ENCODE measurements at places on chromosomes 11 and 22.
A peak's percentile ranks its signal among the peaks of the same experiment; 100 is the strongest.

DNA sequence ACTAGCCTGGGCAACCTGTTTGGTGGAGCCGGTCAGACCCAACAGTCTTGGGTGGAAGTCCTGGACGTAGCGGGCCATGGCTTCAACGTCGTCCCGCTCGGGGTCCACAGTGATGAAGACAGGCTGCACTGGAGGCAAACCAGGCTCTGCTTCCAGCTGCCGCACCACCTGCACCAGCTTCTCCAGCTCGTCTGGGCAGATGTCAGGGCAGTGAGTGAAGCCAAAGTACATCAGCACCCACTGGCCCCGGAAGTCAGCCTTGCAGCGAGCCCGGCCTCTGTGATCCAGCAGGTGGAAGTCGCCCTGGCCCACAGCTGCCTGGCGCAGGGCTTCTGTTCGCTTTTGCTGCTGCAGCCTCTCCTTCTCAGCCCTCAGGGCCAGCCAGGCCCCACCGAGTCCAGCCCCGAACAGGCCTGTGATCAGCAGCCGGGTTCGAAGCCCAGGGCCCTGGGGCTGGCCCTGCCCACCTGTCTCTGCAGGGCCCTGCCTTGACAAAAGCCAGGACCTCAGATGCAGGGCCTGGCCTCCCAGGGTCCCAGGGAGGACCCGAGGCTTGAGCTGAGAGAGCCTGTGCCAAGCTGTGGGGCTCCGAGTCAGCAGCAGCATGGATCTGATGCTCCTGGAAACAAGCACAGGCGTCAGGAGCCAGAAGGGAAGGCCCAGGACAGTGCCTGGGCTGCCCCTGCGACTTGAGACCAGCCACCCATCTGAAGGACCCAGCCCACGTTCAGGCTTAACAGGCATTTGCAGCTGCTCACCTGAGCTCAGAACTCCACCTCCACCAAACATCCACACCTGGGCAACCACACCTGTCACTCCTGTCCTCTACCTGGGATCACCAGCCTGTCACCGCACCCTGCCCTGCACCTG is 1.4 kb downstream of the SCO2 start:
- peak; percentile 14 for DNase-seq

GRCh38 chr11:10287766-10288715 is 6.0 kb downstream of the SBF2 start:
- DNase-seq: peak; percentile 36

GRCh38 chr22:21448627-21449416 is 18.4 kb upstream of the TMEM191C start:
- no peak for DNase-seq

DNA sequence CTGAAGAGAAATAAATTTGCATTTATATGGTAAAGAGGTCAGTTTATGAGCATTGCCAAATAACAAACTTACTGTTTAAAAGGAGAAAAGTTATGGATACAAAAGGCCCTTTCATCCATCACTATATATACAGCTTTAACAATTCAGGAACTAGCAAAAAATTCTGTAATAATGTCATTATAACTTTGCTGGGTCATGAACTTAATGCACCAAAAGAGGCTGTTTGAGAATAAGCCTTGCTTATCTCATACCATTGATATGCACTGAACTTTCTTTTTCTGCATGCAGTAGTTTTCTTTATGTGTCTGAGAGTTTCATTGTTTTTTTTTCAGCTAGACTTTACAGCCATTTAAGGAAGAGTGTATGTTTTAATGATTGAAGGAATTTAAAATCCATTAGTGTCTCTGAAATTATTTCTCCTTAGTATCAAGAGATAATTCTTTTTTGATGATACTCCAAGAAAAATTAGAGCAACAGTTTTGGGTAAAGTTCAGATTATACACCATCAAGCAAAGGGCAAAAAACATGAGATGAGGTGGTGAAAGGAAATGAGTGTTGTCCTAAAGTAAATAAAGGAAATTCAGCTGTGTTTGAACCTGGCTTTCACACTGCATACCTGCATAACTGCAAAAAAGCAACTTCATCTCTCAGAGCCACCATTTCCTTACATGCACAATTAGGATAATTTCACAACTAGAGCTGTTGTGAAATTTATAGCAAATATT is 188.2 kb upstream of the ANO3 start:
- DNase-seq: no peak

DNA sequence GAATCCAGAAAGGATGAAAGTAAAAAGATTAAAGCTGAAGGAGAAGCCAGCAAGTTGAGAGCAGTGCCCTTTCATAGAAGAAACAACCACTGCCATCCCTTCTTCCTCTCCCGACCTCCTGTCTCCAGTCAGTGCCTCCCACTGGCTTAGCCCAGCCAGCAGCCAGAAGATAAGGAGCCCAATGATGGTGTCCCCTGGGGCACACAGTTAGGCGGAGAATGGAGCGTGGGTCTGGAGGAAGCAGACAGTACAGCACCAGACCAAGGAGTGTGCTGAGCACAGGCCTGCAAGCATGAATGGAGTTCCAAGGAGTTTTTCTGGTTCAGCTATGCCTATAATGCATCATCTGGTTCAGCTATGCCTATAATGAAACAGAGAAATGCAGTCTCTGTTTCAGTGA is 54.3 kb upstream of the TNRC6B start:
- DNase-seq: no peak

GRCh38 chr11:12871241-12871640 is 137.9 kb upstream of the RASSF10 start:
- no peak for DNase-seq

DNA sequence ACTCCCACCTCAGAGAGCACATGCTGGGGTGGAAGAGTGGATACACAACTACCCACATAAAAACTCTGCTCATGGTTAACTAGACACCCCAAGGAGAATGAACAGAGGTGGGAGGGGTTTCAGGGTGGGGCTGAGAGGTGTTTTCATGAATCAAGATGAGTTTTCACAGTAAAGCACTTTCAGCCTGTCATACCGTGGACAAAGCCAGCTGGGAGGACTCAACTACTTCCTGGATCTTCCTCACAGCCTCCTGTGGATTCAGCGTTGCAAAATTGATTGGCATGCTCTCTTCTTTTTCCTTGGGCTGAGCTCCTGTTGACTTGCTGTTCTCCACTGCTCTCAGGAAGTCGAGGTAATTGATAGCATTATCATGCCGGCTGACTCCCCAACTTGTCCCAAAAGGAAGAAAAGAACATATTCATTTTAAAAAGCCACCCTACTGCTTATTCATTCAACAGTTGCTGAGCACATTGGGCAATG is 168.5 kb downstream of the MPPED1 start:
- DNase-seq: no peak

DNA sequence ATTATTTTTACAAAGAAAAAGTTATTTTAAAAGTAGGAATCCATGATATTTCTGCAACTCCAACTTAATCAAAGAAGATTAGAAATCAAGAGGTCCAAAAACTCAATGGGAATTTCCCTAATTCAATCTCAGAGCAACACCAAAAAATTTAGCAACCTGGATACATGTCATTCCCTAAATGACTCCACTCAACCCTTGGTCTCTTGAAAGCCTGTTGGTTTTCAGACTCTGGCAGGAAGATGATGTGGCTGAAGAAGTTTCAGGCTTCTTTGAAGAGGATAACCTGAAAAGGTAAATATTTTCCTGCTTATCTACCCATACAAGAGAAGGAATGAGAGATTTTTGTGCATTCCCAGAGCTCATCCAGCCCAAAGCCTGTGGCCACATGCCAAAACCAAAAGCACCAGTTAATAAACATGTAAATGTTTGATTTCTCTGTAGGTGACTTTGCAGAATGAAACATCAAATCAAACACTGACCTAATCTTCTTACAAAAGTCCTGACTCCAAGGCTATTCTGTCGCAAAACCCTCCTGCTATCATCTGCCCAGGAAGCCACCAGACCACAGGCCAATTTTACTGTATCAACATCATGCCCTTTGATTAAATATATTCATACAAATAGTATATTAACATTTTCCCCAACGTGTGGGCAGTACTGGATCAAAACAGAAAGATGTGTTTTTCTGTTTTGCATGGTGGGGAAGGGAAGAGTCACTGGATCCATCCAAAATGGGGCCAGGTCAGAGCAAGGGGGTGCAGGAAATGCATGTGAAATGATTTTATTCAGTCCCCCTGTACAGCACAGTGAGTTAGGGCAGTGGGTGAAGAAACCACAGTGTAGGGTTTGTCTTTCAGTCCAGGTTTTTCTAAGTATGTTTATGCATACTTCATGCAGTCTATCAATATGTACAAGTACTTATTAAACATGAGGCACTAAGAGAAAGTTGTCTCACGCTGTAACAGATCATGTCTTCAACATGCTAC is 38.8 kb downstream of the SMCO4 start:
- no peak for DNase-seq

- no peak for DNase-seq
Observed at GRCh38 chr11:3840004-3840869, 522 bp downstream of the RHOG start.

DNA sequence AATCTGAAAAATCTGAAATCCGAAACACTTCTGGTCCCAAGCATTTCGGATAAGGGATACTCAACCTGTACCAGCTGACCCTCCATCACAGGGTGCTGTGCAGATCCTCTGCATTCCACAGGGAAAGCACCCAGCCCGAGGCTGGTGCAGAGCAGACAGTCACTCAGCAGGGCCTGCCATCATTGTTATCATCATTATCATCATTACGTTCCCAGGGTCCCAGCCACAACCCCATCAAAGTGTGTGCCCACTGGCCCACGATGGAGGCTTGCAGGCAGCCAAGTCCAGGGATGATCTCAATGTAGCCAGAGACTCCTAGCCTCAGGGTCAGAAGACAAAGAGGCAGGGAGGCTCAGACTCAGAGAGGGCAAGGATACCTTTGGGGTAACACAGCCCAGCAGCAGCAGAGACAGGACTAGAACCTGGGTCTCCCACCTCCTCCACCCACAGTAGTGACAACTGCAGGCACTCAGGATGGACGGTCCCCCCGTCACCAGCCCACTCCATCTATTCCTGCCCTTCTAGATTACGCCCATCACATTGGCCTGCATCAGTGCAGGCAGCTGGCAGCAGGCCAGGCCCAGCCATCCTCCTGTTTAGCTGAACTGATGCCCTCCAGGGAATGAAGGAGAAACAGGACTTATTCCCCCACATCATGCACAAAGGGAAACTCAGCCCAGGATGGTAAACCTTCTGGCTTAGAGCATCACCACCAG is 10.3 kb downstream of the GAL3ST1 start:
- DNase-seq: no peak

DNA sequence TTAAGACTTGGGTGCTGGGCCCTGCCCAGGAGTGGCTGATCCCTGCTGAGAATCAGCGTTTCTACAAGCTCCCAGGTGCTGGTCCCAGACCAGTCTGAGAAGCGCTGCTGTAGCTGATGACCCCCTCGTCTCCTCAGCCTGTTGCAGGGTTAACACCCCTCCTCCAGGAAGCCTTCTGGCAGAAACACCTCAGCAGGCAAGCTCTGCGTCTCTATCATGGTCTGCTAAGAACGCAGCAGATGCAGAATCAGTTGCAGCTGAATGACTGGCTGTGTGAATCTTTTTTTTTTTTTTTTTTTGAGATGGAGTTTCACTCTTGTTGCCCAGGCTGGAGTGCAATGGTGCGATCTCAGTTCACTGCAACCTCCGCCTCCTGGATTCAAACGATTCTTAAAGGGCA is 132.5 kb downstream of the CACNA1I start:
- no peak for DNase-seq

DNA sequence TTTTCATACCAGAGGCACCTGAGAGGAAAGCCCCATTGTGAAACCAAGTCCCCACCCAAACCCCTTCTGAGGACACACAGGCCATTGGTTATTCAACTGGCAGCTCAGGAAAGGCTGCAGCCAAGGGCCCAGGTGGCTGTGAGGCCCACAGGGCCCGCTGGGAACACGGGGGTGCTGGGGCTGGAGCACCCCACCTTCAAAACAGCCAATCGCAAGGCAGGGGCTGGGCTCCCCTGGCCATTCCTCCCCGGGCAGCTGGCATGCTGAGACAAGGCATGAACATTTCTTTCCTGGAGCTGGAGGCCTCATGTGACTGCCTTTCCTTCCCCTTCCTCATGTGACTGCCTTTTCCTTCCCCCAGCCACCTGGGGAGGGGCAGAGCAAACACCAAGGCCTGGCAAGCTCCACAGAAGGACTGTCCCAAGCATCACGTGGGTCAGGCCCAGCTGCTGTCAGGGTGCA is 76.9 kb downstream of the PIWIL3 start:
- peak; percentile 17 for DNase-seq

- DNase-seq: no peak
Observed at GRCh38 chr11:115555336-115556090, 51.3 kb upstream of the CADM1 start.

DNA sequence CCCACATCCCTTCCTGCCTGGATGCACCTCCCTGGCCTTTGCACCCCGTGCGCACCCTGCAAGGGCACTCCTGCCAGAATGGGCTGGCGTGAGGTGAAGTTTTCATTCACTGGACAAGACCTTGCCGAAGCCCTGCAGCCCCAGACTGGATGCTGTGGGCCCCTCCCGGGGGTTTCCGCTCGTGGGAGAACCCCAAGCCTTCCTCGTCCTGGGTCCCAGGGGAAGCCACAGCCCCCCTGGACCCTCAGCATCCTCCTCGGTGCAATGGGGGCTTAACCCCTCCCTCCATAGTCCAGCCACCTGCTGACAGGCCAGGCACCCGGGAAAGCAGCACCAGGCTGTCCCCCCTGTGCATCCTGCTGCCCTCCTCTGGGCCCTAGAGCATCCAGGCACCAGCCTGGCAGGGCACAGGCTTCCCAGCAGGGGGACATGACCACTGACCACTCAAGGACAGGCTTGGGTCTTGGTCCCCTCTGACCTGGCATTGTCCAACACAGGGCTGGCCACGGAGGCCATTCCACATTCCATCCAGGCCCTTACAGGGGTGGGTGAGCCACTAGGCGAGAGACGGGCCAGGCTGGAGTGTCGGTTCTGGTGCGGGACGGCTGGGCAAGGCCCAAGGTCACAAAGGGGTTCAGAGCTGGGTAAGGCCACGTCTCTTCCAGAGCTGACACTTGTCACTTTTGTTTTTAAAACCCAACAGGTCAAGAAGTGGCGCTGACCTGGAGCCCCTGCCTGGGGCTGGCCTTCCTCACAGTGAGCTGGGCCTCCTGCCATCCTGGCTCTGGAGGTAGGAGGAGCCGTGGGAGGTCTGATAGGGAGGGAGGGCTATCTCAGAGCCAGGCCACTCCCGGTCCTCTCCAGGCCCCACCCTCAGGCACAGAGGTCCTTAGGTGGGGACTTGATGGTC is 41.5 kb upstream of the PPARA start:
- DNase-seq: no peak

DNA sequence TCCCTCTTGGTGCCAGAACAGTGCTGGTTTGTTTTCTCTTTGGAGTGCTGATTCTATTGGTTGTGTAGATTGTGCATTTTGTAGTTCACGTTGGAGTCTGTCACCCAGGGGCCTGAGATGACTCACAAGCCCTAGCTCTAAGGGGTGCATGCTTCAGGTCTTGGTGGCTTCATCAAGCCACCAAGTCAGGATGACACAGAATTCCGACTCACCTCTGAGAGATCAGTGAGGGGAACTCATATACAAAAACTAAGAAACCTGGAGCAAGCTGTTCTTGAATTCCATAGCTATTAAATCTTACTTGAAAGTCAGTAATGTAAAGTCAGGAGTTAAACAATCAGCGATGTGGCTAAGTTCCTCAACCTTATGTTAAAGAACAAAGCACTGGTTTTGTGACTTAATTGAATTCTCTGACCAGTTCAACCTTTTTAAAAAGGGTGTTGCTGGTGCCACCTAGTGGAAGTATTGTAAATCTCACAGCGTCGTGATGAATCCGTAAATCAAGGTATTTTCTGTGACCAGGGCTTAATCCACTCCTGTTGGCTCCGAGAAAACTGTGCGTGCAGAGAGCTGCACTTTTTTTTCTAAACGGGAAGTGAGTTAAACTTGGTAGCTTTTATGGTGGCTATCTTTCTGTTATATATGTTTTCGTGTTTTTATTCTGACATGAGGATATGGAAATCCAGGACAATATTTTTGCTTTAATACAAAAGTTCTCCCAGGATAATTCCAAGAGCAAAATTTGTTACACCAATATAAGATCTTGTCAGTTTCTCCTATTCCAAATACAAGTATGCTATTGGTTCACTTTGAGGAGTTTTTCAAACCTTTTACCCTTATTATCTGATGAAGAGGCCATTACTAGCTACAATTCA is 14.6 kb downstream of the MMP13 start:
- DNase-seq: peak; percentile 49

All from CD14-positive monocyte (primary cell).